Fibroblast of mammary gland (primary cell): ENCODE measurements at places on chromosomes 3 and 15.
A peak's percentile ranks its signal among the peaks of the same experiment; 100 is the strongest.

GRCh38 chr3:119322021-119322834 is 28.0 kb downstream of the ARHGAP31 start:
- peak; percentile 68 for DNase-seq

DNA sequence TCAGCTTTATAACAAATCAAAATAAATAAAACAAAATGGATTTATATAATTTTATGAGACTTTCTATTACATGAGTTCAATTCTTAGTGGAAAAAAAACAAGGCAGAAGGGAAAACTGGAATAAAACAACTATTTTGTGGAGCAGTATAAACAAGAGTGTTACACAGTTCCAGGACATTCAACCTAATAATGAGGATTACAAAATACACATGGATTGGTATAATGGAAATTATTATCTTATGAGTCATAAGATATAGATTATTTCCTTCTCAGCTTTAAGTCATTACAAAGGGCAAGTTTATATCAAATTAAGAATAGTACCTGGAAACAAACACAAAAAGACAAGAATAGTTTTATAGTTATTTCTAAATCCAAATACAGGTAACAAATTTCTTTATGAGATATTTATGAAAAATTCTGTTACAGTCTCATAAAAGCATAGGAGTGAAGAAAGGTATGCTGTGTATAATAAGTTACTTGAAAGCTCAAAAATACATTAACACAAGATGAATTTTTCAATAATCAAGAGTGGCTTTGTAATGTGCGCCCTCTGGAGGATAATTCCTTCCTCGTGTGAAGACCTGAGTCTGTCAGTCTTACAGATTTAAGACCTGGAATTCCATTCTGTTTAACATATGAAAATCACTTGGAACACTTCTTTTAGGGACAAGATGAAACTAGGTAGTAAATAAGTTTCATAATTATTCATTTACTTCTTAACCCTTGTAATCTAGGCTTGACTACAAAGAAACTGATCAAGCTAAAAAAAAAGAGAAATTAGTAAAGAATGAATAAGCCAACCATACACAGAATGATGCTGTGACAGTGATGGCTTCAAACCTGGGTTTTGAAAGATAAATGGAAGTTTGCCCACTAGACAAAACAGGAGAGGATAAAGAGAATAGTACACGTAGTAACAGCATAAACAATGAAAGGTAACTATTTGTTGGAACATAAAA is 9.5 kb downstream of the COPS2 start:
- DNase-seq, result peak; percentile 75

- no peak for DNase-seq
These were observed 269.9 kb downstream of the AGBL1 start for GRCh38 chr15:86349565-86349964.

DNA sequence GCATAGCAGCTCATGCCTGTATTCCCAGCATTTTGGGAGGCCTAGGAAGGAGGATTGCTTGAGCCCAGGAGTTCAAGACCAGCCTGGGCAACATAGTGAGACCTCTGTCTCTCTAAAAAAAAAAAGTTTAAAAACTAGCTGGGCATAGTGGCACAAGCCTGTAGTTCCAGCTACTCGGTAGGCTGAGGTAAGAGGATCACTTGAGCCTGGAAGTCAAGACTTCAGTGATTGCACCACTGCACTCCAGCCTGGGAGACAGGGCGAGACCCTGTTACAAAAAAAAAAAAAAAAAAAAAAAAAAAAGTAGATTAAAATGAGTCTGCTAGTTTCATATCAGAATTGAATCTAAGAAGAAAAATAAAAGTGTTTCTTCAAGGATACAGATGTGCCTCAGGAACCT is 32.4 kb upstream of the ANPEP start:
- no peak for DNase-seq

DNA sequence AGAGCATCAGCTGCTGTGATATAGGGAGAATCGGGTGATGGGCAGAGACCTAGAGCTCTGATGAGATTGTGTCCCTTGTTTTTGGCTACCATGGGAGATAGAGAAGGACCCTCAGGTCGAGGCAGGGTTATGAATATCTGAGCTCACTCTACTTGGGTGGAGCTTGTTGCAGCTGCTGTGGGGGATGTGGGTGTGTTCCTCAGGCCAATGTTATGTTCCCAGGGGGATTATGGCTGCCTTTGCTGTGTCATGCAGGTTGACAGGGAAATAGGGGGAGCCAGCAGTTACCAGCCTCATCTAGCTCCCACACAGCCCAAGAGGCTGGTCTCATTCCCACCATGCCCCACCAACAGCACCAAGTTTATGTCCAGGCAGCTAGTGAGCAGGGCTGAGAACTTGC is 131.5 kb downstream of the TRIM42 start:
- DNase-seq, result no peak

- no peak for DNase-seq
These were observed 120.5 kb downstream of the SMAD6 start for GRCh38 chr15:66822576-66822975.

GRCh38 chr15:72302955-72303354 is 17.0 kb downstream of the CELF6 start:
- peak; percentile 3 for DNase-seq

DNA sequence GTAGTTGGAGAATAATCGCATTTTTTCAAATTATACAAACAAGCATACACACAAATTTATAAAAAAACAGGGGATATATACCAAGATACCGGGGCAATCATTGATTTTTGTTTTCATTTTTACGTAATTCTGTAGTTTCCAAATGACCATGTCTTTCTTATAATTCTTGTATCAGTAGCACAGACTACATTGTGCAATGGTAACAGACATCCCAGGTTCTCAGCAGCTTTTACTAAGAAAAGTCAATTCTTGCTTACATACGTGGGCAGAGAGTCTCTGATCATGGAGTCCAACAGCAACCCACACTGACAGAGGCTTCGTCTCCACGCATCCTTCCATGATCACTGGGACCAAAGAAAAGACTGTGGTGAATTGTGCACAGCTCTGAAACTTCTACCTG is 441.3 kb downstream of the TBL1XR1 start:
- DNase-seq, result no peak

- no peak for DNase-seq
These were observed 6.5 kb downstream of the GPR160 start for GRCh38 chr3:170044271-170044670.

- no peak for DNase-seq
These were observed 66.8 kb upstream of the RASGRP1 start for GRCh38 chr15:38631119-38632075.

DNA sequence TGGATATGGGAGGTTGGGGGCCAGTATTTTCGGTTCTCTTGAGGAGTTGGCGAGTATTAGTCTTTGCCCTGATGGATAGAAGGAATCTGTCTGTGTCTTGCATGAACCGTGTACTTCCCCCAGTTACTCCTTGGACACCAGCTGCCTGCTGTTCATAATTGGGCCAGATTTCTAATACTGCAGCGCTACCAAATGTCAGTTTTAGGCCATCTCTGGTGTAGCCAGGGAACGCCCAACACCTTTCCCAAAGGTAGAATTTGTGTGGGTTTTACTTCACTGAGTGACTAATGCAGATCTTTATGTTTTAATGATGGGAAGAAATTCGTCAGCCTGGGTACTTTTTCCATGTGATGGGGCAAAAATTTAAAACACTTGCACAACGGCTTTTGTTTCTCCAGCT is 18.4 kb downstream of the FLNB start:
- no peak for DNase-seq

DNA sequence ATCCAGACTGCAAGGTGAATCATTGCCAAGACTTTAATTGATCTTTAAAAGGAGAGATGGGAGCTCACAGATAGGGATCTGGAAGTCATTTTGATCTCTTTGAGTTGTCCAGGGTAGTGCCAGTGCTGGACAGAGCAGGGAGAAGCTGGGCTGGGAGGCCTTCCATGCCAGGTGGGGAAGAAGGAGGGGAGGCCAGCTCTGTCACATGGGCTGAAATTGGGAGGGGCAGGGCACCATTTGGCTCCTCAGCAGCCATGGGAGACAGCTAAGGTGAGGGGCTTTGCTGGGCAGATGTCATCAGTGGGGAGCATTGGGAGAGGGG is 23.4 kb downstream of the SMAD6 start:
- no peak for DNase-seq

DNA sequence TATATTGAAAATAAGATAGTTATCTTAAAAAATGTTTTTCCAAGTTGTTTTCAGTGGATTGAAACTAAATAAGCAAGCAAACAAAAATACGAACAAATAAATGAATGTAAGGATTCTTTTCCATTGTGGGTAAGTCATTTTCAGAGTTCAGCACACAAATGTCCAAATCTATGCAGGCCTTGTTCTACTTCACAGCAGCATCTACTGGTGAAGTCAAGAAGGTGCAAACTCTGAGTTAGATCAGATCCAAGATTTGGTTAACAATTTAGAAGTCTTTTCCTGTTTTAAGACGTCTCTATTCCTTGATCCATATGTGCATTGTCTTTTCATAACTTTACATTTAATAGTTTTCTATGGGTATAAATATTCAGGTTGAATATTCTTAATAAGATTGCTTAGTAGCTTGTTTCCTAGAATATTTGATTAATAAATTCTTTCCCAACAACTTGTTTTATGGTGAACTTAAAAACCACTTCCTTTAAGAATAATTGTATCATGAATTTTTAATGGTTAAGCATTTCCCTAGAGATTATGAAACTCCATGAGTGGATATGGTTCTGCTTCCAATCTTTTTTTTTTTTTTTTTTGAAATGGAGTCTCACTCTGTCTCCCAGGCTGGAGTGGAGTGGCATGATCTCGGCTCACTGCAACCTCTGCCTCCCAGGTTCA is 10.5 kb downstream of the PTX3 start:
- DNase-seq, result peak; percentile 76

DNA sequence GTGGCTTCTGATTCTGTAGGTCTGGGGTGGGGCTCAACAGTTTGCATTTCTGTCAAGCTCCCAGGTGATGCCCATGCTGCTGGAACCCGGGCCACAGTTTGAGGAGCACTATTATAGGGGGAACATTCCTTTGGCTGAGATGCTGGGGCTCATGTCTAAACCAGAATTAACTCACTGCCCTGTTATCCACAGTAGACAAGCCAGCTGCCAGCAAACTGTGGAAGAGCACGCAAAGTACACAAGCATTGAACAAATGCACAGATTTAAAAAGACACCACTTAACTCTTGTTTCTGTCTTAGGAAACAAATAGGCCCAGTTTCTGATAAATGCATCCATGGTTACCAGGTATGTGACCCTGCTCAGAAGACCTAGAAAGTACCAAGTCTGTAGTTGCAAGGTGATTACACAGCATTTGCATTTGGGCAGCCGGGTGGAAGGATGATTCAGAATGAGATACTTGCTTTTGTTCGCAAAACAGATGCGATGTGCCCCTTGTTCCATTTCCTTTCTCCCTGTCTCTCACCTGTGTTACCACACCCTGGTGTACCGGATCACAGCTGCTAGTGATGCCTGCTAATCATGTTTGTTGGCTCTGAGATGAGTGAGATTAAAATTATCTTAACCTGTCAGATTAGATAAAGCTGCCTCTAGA is 12.4 kb downstream of the GYG1 start:
- no peak for DNase-seq

- DNase-seq, result peak; percentile 81
These were observed 57.4 kb upstream of the POLR2M start for GRCh38 chr15:57649138-57649537.

GRCh38 chr3:54966979-54967378 is 39.1 kb upstream of the LRTM1 start:
- no peak for DNase-seq
